Cardiac muscle cell (in vitro differentiated cells and primary cell): ENCODE measurements at places on chromosomes 12 and 14. TPM values are rescaled to one million over a fixed set of nuclear protein-coding genes. Genes with fewer than 3 reads are reported as not detected.

Gene TAMALIN
- 8.2 and 12.5 TPM in 2 replicates for total RNA-seq

Gene HCAR1
- total RNA-seq: not detected in 2 replicates

Gene OR6C2
- not detected in 2 replicates for total RNA-seq

Gene SDS
- not detected in 2 replicates for total RNA-seq

Gene ITPR2
- total RNA-seq: 1.6 and 4.8 TPM in 2 replicates

DNA sequence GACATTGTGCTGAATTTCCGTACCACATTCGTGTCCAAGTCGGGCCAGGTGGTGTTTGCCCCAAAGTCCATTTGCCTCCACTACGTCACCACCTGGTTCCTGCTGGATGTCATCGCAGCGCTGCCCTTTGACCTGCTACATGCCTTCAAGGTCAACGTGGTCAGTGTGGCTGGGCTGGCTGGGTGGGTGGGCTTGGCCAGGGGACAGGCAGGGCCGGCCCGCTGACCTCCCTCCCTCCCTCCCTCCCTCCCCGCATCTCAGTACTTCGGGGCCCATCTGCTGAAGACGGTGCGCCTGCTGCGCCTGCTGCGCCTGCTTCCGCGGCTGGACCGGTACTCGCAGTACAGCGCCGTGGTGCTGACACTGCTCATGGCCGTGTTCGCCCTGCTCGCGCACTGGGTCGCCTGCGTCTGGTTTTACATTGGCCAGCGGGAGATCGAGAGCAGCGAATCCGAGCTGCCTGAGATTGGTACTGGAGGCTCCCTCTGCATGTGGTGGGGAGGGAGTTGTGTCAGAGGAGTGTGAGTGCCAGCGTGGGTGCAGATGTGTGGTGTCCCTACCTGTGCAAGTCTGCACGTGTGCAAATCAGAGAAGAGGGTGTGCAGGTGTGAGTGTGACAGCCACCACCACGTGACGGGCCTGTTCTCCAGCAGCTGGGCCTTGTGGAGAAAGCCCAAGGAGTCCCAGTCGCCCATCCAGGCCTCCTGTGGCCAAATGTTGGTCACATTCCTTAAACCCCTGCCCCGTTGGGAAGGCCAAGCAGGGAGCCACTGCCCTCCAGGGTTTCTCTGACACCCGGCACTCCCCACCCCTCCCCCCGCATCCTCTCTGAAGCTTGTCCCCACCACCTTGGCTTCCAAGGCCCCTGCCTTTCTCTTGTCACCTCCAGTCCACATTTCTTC lies 5.3 kb downstream of the KCNH3 start:
- no peak for DNase-seq

GRCh38 chr12:26748741-26749431 lies 84.1 kb downstream of the ITPR2 start:
- DNase-seq: peak; percentile 58

DNA sequence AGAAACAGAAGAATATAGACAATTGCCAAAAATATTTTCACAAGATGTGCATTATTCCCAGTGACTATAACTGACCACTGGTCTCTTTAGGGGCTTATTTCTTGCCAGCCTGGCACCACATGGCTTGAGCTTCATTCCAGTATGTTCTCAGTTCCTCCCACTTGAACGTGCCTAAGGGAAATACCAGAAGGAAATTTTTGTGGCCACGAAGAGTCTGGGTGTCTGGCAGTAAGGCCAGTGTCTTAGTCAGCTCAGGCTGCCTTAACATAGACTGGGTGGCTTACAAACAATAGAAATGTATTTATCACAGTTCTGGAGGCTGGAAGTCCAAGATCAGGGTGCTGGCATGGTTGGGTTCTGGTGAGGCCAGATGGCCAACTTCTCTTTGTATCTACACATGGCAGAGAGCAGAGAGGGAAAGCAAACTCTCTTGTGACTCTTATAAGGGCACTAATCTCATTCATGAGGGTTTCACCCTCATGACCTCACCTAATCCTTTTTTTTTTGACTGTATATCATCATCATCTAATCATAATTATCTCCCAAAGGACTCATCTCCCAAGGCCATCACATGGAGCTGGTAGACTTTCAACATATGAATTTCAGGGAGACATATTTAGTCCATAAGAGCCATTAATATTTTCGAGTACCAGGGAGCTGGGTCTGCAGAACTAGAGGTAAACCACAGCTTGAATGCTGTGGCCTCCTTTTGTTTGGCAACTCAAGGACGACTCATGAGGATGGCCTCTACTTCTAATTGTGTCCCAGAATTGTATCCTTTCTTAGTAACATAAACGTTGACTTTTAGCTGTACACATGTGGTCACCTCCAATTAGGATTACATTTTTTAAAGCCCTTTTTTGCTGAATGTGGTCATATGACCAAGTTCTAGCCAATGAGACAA lies 5.1 kb upstream of the SMOC1 start:
- peak; percentile 58 for DNase-seq

DNA sequence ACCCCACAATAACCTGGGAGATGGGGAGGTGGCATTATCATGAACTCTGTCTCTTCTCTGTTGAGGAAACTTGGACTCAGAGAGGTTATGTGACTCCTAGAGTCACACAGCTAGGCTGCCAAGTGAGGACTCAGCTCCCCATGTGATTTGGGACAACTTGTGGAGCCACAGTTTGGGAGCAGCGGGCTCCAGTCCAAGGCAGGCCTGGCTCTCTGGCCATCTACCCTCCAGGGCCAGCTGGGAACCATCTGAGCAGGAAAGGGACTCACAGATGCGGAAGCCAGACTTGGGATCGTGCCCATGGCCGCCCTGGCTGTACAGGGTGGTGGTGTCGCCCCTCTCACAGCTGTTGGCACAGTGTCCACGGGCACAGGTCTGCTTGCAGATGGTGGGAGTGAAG lies 59.1 kb downstream of the ISCA2 start:
- DNase-seq: no peak

DNA sequence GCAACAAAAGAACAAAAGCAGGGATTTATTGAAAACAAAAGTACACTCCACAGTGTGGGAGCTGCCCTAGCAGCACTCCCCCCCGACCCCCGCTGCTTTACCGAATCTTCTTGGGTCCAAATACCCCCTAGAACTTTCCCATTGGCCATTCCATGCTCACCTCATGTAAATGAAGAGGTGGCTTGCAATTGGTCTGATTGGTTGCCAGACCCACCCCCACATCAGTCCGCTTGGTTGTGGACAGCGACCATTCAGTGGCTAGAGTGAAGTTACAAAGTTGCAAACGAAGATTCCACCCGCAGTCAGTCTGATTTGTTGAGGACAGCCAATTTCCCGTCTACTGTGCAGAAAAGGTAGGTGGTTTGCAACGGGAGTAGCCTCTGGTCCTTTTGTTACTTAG lies 3.9 kb downstream of the STYX start:
- DNase-seq: no peak

GRCh38 chr12:2610358-2610757 lies 184.4 kb upstream of the FKBP4 start:
- DNase-seq: no peak

DNA sequence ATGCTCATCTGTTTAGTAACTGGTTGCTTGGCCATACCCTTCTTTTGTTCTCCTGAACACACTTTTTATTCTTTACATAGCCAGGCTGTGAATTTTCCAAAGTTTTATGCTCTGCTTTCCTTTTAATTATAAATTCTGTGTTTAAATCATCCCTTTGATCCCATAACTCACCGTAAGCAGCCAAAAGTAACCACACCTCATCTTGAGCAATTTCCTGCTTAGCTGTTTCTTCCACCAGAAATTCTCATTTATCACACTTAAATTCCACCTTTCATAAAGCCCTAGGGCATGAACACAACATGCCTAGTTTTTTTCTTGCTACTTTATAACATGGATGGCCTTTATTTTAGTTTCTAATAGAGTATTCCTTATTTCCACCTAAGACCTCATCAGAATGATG lies 510.7 kb downstream of the C12orf50 start:
- peak; percentile 23 for DNase-seq

Gene KCNK13
- total RNA-seq: 0.48 and 1.3 TPM in 2 replicates

Gene IGF1
- 1.4 TPM in 1 of 2 replicates, not detected in the other for total RNA-seq

Gene KRT86
- total RNA-seq: 0.14 TPM in 1 of 2 replicates, not detected in the other

GRCh38 chr12:92778525-92778924 lies 75.7 kb downstream of the PLEKHG7 start:
- no peak for DNase-seq

DNA sequence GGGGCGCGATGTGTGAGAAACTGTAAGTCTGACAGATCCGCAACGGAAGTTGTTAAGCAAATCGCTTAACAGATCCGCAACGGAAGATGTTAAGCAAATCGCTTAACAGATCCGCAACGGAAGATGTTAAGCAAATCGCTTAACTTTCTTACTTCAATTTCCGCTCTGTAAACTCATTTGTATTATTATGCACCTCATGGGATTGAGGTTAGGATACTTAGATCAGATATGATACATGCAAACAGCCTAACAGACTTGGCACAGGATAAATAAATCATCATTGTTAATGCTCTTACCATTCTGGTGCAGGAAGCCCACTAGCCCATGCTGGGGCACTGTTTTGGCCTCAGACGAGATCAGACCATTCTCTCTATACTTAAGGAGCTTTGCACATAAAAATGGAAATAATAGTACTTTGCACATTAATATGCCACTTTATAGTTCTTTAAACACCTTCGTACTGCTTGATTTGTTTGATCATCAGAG lies 399 bp downstream of the NCAPD2 start:
- DNase-seq: no peak

DNA sequence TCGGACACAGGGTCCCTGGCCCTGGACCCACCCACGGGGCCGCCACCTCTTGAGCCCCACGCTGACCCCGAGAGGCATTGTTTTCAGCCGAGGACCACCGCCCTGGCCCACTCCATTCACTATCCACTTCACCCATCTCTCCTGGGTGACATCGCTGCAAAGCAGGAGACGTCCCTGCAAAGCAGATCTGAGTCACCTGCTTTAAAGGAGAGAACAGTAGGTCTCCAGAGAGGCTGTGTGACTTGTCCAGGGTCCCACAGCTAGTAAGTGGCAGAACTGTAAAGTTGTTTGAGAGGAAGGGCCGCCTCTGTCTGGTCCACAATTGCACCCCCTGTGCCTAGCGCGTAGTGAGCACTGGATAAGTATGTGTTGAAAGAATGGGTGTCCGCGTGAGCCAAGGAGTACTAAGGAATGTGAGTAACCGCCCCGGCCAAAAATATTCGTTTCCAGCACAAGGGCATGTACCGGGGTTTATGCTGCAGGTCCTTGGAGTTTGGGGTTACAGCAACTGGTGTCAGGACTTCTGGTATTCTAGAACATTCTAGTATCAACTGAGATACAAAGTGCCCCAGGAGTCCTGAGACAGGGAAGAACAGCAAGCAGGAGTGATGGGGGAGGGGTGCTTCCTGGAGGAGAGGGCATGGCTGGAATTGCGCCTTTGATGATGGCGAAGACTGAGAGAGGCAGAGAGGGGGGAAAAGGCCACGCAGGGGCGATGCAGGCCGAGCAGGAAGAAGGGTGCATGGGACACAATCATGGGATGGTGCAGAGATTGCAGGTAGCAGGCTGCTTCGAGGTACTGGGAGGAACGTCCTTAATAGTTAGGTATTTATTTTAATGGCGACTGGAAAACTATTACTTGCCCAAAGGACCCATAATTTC lies 91.1 kb downstream of the SCARB1 start:
- no peak for DNase-seq

Gene TRIAP1
- 11.9 and 21.1 TPM in 2 replicates for total RNA-seq

Gene RHEBL1
- total RNA-seq: 0.42 and 1.1 TPM in 2 replicates

DNA sequence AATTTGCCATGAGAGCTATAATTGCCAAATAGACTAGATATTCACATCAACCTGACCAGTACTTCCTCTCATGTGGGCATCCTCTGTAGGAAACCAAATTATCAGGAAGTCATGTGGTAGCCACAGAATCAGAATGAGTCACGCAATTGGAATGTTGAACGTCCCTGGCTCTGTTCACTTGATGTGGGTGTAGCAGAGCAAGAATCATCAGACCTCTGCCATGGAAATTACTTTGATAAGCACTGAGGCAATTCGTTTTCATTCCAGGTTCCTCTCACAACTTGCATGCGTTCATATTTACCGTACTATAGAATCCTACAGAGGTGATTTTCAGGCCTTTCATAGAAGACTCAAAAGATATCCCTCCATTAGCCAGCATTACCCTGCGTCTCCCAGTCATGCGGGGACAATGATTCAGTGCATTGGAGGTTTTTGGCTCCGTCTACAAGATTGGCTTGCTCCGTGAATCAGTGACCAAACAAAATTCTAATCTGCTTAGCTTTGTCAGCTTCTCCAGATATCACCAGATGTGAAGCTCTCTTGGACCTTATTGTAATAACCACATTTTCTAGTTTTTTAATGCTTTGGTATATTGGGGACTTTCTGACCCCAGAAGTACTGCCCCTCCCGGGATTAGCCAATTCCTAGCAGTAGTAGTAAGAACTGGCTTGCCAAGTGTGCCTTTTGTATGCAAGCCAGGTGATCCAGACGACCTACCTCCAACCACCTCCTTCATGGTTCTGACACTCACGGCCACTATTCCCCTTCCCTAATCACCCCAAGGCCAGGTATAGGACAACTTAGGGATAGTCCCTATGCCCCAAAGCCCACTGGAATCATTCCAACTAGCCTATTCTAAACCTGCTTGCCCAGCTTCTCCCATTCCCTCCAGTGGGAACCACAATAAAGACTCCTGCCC lies 133.4 kb downstream of the KICS2 start:
- DNase-seq: peak; percentile 47

Gene SLC8A3
- 0.09 and 0.46 TPM in 2 replicates for total RNA-seq

DNA sequence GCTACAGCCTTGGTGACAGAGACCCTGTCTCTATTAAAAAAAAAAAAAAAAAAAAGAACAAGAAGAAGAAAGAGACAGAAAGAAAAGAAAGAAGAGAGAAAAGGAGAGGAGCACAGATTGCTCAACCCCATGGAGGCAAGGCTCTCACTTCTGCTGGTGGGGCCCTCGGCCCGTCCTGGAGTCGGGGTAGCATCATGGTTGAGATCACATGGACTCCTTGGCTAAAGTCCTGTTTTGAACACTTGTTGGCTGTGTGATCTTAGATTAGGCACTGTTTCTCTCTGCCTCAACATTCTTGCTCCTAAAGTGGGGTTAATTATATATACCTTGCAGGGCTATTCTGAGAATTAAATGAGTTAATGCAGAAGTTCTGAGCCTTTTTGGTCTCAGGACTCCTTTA lies 207.7 kb downstream of the CACNA1C start:
- DNase-seq: no peak

Gene RIMBP2
- total RNA-seq: 2.4 and 10.5 TPM in 2 replicates

DNA sequence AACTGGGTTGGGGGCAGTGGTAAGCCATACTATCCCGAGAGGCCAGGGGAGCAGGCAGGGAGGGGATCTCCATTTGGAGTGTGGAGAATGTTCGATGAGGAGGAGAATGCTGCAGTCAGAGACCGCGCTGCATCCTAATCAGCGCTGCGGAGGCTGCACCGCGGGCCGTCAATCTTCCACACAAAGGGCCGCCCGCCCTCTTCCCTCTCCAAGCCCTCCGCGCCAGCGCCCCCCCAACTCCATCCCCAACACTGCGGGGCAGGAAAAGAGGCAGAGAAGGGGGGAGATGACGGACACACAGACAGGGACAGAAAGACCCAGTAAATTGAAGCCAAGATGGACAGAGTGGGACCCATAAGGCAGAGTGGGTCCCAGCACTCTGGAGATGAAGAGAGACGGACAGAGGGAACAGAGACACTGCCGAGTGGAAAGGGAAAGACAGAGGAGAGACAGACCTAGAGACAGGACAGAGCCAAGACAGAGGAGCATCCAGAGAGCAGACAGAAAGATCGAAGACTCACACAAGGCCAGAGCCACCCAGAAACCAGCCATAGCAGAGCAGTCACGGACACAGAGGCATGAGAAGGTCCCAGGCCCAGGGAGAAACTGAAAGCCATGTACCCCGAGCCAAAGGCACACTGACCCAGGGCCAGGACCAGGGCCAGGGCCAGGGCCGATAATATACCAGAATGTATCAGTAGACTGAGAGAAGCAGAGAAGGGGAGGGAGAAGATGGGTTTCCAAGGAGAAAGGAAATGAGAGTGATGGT lies 3.5 kb downstream of the CISTR start:
- DNase-seq: no peak

GRCh38 chr14:105200074-105200473 lies 19.0 kb upstream of the NUDT14 start:
- no peak for DNase-seq
